Anterior cingulate cortex (tissue), 58 donors: ENCODE measurements at places on chromosomes 13 and 19.
A peak's percentile ranks its signal among the peaks of the same experiment; 100 is the strongest.

DNA sequence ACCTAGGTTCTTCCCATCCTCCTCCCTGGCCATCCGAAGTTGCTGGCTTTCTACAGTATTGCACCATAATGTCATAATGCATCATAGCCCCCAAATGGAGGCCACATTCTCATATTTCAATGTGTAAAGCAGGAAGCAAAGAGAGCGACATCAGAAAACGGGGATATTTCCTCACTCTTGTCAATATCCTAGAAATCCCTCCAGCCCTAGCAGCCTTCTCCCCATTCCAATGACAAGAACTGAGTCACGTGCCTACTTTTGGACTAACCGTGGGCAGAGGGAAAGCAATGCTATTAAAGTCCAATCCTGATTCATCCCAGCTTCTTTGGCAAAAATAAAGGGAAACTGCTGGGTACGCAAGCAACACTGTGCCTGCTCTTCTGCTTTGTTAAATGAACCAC is 4.3 kb upstream of the RAP2A start:
- peak; percentile 15 for DNase-seq

DNA sequence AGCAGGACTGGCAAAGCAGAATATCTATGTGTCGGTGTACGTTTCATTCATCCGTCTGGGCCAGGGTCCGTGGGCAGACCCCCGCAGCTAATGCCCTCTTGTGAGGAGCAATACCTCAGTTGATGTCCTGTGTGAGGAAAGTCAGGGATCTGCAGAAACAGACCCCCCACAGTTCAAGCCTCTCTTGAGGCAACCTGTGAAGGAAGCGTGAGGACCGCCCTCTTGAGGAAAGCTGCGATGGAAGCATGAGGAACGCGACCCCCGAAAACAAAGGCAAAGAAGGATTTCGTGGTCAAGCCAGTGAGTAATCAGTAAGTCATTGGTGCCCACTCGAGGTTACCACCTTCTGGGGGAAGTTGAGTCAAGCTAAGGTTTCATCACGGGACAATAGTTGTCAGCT is 20.9 kb upstream of the ZNF83 start:
- DNase-seq: no peak

DNA sequence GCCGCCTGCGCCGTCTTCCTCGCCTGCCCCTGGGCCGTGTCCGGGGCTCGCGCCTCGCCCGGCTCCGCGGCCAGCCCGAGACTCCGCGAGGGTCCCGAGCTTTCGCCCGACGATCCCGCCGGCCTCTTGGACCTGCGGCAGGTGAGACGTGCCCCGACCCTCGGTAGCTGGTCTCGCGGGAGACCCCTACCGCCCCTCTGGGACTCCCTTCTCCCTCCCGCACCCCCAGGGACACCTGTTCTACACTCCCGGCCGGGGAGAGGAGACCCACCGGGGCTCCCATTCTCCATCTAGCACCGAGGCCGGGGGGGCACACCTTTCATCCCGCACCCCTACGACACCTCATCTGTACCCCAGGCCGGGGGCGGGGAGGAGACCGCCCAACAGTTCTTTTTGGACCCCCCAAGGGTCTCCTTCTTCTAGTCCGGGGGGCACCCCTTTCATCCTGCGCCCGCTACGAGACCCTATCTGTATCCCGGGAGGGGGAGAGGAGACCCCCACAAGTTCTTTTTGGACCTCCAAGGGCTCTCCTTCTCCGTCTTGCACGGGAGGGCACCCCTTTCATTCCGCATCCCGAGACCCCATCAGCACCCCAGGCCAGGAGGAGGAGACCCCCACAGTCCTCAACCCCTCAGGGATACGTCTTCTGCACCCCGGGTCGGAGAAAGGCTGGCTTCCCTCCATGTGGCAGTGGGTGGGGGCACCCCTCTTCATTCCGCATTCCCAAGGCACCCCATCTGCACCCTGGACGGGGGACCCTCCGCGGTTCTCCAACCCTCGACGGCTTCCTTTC is 533 bp downstream of the TNFSF9 start:
- DNase-seq: no peak

DNA sequence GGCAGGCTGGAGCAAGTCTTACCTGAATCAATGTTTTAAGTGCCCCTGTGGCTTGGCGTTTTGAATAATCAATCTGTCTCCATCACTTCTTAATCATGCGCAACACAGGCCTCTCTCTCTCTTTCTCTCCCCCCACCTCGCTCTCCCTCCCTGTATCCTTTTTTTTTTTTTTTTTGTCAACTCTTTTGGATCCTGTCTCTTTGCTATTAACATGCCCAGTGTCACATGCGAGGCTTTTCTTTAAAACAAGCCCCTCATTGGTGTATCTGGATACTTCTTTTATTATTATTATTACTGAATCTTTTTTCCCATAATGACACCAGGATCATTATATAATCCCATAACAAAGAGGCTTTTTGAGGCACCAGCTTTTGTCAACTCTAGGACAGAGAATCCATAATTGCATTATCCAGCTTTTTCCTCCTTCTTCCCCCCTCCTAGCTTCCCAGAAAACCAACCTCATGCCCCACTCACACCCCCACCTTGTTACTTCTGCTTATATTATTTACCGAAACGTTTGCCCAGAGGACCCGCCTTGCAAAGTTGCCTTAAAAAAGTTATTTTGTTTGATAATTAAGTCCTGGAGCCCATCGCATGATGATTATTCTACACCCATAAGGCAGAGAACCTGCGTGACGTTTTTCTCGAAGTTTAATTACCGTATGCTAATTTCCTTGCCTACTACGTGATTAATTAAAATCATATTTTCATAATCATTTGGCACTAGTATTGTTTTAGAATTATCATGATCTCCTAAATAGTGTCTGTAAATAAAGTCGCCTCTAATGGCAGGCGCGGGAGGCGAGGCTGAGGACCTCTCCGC is 148.1 kb upstream of the ZNF536 start:
- DNase-seq: no peak

- DNase-seq: peak; percentile 49
Observed at GRCh38 chr19:5080030-5080654, 111.2 kb downstream of the KDM4B start.
